ENCODE measurements at places on chromosomes 7 and 10.

DNA sequence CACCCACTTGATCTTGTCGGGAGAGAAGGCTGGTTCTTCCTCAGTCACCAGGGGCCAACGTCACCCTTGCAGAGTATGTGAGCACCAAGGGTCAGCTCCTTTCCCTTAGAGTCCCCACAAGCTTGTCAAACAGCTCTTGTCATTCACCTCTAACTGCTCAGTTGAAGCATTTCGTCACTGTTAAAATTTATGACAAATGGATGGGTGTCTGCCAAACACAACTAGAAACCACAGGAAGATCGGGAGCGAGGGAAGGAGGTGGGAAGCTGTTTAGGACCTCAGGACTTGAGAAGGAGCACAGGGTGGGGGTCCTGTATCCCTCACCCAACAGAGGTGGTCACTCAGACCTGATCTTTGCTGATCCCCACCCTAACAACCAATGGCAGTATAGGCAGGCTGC lies 373.3 kb upstream of the IGFBP3 start:
- DNase-seq: no peak

DNA sequence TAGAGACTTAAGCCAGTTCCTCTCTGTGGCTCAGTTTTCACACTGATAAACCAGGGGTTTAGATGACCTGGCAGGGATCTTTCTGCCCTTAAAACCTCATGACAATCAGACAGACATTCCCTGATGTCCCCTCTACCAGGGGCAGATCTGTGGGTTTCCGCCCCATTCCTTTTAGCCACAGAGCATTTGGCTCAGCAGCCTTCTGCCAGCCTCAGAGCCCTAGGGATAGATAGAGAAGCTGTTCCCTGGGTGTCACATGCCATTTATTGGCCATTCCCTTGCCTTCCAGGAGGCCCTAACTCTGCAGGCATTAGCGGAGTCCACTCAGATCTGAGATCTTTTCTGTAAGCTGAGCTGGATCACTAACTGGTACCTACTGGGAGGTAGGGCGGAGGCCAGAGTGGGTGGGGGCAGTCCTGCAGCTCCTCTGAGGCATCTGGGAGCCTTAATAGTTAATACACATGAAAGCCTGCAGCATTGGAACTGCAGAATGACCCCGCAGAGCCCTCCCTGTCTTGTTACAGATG lies 101.5 kb downstream of the ZMIZ1 start:
- DNase-seq: no peak

DNA sequence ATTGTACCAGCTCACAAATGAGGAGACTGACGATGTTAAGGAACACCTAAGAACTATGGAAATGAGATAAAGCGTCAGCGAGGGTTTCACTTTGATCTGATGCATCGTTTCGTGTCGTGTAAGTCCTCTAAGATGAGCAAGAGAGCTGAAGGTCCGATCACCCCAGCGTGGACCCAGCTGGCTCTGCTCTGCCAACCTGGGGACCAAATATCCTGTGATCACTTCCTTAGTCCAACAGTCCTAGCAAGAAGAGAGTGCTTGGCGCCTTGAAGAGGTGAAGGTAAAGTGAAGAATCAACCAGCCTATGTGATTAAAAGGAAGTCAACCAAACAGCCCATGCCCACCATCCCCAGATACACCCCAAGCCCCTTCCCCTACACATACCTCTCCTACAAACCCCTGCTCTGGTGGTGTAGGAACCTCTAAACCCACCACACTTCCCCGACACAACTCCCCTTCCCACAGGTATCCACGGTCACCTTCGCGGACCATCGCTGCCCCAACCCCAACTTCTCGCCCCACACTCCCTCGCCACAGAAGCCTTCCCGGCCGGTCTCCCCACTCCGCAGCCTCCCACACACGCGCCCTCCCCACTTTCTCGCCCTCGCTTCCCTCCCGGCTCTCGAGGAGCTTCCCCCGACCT lies 722 bp downstream of the UPF2 start:
- DNase-seq: peak; percentile 14

DNA sequence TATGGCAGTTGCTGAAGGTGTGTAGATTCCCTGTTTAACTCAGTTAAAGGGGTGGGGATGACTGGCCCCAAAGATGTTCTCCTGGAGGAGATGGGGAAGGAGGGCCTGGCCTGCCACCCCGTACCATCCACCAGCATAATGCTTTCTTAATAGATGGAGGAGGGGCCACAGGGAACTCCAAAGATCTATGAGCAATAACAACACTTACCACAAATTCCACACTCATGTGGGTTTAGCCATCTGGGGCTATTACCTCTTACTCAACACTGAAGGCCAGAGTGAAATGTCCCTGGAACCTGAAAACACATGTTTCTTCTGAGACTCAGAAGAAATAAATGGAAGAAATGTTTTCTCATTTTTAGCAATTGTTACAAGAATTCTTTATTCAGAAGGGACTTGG lies 259.0 kb downstream of the CXCL12 start:
- DNase-seq: no peak

DNA sequence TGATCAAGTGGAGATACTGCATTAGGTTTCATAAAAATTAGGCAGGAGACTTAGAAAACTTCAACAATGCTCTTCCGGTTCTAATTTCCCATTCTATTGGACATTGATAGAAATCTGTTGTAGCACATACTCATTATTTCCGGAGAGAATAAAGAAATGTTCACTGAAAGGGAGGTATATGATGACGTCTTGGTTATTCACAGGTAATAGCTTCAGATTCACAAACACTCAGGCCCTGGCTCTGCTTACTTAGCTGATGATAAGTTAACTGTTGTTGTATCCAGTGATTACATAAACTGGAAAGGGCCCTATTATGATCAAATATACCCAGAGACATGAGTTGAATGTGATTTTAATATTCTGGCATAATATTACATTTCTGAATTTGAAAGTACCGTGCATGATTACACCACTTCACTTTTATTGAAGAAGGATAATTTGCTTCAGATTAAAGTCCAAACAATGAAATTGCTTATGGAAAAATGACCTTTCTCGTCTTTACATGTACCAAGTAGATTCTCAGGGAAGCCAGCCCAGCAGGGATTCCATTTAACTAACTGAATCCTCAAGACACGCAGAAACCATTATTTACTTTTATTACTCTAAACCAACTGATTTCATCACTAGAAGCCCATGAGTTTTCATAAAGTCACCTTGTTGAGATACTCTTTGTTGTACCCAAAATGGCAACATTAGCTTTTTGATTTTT lies 288.0 kb upstream of the PITRM1 start:
- DNase-seq: no peak

- no peak for DNase-seq
These were observed 353.1 kb downstream of the GATA3 start for GRCh38 chr10:8407501-8408021.

DNA sequence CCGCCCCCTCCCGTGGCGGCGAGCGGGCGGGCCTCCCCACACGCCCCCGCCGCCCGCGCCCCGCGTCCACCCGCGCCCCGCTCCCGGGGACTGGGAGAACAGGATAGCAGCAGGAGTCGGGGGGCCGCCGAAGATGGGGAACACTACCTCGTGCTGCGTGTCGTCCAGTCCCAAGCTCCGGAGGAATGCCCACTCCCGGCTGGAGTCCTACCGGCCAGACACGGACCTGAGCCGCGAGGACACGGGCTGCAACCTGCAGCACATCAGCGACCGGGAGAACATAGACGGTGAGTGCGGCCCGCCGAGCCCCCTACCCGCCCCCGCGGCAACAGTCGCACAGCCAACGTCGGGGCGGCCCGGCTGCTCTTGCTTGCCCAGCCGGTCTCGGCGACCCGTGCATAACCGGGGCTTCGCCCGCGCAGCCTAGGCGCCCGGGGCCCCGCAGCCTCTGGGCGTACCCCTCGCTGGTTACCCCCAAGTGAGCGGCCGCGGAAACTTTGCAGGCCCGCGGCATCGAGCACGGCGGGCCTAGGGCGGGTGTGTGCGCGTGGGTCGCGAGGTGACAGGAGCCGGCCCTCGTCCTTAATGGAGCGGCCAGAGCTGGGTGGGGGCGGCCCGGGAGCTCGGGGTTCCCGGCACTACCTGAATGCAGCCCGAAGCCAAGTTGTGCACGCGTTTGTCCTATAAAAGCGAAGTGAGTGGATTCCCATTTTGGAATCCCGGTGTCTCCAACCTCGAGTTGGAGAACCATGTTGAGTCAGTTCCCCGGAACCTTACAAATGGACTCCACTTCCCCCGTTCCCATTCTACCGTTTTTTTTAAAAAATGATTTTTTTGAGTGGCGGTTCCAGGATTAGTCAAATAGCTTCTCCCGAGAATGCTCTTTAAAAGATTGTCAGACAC lies 863 bp downstream of the CCNY start:
- no peak for DNase-seq

GRCh38 chr10:43057831-43058340 lies 19.0 kb upstream of the RET start:
- DNase-seq: no peak

GRCh38 chr10:110273474-110273873 lies 31.2 kb downstream of the SMNDC1 start:
- DNase-seq: no peak

DNA sequence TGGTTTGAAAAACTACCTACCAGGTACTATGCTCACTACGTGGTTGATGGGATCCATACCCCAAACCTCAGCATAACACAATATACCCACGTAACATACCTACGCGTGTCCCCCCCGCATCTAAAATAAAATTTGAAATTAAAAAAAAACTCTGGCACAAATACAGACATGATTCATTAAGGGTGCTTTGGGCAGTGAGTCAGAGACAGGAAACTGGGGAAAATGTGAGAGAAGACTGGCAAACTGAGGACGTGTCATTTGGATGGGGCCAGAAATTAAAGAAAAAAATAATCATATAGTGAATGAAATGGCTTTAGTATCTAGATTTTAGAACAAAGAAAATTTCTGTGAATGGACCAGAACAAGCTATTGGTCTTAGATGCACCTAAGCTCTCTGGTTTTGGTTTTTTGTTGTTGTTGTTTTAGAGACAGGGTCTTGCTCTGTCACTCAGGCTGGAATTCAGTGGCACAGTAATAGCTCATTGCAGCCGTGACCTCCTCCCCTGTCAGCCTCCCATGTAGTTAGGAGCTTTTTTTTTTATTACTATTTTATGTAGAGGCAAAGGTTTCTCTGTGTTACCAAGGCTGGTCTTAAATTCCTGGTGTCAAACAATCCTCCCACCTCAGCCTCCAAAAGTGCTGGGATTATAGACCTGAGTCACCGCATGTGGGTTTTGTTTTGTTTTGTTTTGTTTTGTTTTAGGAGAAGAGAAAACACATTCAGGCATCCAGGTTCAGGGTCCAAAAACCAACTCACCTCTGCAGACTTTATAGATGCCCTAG lies 5.9 kb upstream of the PRSS58 start:
- no peak for DNase-seq

GRCh38 chr10:15814565-15814964 lies 45.7 kb downstream of the MINDY3 start:
- DNase-seq: no peak

DNA sequence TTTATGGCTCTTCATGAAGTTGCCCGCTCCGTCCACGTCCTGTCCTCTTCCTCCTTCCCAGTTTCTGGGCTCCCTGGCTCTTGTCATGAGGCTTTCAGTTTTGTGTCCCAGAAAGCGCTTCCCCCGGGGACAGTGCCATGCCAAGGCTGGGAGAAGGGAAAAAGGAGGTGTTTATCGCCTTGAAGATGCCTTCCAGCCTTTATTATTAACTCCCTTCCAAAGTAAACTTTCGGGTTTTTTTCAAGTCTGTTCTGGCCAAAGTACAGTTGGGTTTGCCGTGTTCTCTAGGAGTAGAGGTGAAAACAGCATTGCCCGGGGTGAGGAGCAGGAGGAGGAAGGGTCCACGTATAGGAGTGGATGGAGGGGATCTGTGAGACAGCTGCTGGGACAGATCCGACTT lies 117.2 kb downstream of the CUX1 start:
- DNase-seq: no peak

GRCh38 chr7:2287745-2288144 lies 26.5 kb downstream of the SNX8 start:
- no peak for DNase-seq

DNA sequence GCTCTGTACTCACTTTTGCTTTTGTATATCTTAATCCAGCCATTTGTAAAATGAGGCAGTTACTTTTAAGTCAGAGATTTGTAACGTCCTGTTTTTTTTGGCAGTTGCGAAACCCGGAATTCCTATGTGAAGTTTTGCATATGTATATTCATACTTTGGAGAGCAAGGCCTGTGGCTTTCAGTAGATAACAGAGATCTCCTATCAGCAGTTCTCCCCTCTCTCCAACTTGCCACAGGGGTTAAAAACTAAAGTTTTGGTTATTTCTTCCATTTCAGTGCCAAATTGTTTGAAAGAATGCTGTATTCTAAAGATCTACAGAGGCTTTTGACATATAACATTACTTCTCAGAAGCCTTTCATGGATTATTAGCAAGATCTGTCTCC lies 102.4 kb downstream of the EXOC4 start:
- DNase-seq: no peak

- no peak for DNase-seq
These were observed 67.9 kb downstream of the ADARB2 start for GRCh38 chr10:1669433-1669832.

- no peak for DNase-seq
These were observed 93.4 kb upstream of the OIT3 start for GRCh38 chr10:72800000-72800740.

DNA sequence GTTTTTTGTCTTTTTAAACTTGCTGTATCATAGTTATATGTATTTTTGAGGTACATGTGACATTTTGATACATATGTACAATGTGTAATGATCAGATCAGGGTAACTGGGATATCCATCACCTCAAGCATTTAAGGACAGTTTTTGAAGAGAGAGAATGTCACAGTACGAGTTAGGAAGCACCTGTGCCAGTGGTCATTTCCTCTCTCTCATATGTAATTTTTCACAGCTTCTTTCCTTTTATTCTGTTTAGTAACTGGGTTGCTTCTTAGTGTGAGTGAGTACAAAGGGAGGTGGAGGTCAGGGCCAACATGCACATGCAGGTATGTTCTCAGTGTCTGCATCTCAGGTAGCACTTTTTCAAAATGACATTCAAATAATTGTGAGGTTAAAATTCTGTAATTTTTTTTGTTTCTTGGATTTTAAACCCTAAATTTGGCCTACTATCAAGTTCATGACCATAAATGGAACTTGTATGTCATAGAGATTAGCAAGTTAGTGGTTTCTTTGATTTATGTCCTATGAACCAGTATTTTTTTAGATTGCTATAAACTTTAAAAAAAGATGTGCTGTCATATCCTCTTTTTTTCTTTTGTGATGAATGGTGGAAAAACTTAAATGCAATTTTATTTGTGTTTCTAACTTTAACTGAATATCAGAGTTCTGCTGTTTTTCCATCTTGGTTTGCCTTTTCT lies 42.7 kb downstream of the SNX10 start:
- DNase-seq: no peak

DNA sequence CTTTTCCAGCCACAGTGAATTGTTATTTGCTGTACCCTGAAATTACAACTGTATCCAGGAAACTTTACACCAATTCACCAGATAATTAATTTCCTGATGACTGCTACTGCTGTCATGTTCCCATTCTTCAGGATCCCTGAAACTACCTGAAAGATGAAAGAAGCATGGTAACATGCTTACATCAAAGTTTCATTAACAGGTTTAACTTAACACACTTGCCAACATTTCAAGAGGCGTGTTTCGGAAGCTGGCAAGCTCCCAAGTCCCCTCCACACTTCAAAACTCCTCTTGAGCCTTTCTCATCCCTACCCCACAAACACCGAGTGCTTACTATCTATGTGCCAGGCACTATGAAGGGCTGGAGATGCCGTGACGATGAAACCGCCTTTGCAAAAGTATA lies 88.6 kb downstream of the MPP7 start:
- no peak for DNase-seq
